ENCODE measurements at places on chromosomes 3 and 15.
A peak's percentile ranks its signal among the peaks of the same experiment; 100 is the strongest.

DNA sequence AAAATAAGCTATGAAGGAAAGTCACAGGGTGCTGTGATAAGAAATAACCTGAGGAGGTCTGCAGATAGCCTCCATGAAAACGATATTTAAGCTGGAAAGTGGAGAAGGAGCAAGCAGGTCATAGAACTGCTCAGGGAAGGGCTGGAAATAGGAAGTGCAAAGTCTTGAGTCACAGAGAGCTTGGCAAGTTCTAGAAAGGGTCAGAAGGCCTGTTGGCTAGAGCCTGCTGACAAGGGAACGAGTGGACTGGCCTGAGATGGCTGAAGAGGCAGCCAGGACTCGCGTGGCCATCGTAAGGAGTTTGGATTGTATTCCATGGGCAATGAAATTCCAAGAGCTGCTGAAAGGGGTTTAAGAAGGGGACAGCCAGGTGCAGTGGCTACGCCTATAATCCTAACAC lies 64.7 kb upstream of the IL12A start:
- no peak for DNase-seq

GRCh38 chr15:39110336-39110735 lies 470.5 kb upstream of the THBS1 start:
- no peak for DNase-seq

- no peak for DNase-seq
Measured at GRCh38 chr15:81547521-81548132, 173.6 kb upstream of the TMC3 start.

DNA sequence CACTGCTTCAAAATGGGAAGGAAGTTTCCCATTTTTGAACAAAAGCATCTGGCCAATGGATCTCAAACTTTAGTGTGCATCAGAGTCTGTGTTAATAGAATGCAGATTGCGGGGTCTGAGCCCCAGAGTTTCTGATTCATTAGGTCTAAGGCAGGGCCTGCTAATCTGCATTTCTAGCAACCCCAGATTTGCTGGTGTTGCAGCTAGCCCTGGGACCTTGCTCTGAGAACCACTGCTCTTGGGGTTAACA lies 30.7 kb upstream of the USP3 start:
- no peak for DNase-seq

- DNase-seq = no peak
Measured at GRCh38 chr3:46861605-46862368, 1.5 kb downstream of the MYL3 start.

DNA sequence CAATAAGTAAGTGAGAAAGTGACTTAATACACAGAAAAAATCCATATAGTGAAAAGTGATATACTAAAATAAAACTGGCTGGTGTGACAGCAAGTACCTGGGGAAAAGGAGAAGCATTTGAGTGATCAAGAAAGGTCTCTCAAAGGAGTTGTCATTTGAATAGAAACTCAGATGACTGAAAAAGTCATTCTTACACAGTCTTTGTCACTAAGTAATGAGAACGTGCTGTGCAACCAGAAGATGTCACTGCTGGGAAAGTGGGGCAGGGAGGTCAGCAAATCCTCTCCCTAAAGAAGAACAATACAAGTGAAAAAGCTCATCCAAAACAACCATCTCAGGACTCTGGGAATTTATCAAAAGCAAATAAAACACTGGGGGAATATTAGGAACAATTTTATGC lies 317.5 kb upstream of the TRIM42 start:
- no peak for DNase-seq

DNA sequence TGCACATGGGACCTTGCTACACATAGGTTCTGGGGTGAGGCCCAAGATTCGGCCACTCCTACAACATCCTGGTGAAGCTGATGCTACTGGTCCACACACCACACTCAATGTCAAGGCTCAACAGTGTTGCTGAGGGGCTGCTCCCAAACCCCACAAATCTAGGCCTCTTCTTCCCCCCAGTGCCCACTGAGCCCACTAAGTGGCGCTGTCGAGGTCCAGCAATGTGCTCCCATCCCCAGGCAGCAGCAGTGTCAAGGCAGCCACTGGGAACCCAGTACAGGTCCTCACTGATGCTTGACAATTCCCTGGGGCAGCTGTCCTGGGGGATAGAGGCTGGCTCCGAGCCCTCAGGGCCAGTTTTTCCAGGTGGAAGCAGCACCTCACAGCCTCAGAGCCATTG lies 21.5 kb downstream of the SCN5A start:
- no peak for DNase-seq

- no peak for DNase-seq
Measured at GRCh38 chr15:34490417-34491193, 53.0 kb upstream of the GOLGA8A start.

- DNase-seq = no peak
Measured at GRCh38 chr3:10444511-10444910, 60.9 kb downstream of the ATP2B2 start.

DNA sequence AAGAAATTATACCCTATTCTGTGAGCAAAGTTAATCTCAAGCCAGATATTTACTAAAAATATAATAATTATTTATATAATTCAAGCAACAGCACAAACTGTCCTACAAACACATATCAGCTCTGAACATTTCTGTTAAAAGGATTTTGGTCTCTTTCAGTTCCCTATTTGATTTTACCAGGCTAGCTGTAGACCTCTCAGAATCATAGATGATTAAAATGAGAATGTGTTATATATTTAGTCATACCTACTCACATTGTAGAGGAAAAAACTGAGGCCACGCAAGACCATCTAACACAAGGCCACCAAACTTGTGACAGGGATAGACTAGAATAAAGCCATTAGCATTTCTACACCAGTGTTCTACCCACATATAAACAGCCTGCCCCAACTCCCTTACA lies 28.5 kb downstream of the ACKR4 start:
- DNase-seq = no peak

DNA sequence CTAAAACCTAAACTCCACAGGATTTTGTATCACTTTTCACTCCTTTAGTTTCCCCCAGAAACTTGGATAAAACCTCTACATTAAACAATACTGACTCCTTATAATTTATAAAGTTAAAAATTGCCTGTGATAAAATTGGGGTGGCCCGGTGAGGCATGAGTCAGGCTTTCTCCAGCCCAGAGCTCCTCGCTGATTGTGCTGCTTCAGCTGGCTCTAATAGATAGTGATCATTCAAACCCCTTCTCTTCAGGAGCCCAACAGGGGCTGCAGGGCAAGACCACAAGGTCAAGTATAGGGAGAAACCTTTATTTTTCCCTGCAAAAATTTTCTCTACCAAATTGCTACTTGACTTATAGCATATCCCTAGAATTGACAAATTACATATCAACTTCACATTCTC lies 308.2 kb downstream of the PLCL2 start:
- DNase-seq = no peak

GRCh38 chr15:85745525-85746150 lies 49.1 kb downstream of the KLHL25 start:
- peak; percentile 17 for DNase-seq

DNA sequence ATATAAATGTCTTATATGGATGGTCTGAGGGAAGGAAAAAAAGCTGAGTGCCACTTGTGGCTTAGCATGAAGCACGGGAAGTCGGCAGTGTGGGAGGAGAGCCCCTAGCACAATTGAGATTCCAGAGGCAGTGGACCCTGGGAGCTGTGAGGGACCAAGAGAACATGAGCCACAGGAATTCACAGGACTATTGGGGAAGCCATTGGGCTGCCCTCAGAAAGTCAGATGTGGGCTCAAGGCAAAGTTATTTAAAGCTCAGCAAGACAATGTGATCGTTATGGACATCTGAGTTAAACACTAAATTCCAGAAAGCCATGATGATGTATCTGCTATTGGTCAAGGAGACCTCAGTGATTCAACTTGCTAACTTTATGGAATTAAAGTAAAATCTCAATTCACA lies 380.8 kb upstream of the IL12A start:
- no peak for DNase-seq

DNA sequence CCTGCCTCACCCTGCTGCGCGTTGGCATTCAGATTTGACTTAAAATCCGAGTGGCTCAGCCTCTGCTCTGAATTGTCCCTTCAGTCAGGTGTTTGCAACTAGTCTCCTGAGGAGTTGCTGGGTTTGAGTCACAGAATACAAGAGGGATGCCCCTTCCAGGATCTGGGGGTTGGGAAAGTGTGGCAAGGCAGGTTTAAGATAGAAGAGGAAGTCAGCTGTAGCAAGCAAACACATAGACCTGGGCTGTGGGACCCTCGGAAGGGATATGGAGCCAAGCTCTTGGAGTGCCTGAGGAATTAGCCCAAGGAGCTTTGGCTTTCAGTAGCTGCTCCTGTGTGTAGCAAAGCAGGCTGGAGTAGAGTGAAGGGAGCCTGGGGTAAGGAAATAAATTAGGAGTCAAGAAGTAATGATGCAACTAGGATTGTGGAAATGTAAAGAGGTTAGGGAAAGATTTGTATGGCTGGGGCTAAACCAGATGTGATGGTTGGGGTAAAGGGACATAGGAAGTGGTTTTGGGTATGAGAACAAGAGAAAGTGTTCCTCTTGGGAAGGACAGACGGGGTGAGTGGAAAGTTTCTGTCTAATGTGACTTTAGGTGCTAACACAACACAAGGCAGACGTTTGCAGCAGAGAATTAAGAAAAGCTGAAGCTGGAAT lies 41.2 kb downstream of the RAB7A start:
- no peak for DNase-seq

- DNase-seq = no peak
Measured at GRCh38 chr3:50521572-50521971, 18.1 kb upstream of the CACNA2D2 start.

DNA sequence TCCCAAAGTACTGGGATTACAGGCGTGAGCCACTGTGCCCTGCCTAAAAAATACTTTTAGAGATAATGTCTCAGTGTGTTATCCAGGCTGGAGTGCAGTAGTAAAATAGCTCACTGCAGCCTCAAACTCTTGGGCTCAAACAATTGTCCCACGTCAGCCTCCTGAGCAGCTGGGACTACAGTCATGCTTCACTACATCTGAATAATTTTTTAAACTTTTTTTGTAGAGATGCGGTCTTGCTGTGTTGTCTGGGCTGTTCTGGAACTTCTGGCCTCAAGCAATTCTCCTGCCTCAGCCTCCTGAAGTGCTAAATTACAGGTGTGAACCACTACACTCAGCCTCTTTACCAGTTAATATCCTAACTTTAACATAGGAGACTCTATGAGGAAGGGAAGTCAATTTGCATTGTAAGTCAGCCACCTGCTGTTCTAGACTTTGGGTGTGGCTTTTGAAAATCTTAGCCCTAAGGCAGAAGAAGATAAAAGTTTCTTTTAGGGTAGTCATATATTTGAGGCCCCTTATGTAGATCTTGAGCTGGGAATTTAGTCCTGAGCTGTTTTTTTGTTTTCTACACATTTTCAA lies 78.2 kb upstream of the RASGRP1 start:
- DNase-seq = no peak

DNA sequence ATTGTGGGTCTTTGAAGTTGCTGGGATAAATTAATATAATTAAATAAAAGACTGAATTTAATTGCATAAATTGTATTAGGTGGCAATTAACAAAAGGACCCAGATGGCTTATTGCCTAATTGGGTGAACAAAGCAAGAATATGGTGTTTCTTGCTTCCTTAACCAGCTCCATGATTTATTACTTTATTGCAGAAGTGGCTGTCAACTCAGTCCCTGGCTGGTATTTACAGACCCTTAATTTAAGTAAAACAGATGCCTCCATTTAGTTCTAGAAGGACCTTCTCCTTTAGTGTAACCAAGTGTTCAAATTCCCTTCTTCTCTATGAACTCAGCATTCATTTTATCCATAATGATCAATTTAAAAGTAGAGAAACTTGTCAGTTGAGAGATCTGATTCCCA lies 35.1 kb downstream of the DPH3 start:
- DNase-seq = no peak

GRCh38 chr3:143436231-143436930 lies 316.8 kb downstream of the CHST2 start:
- no peak for DNase-seq

- DNase-seq = no peak
Measured at GRCh38 chr3:66428733-66429132, 72.1 kb downstream of the LRIG1 start.

- DNase-seq = no peak
Measured at GRCh38 chr3:58261954-58262666, 24.5 kb downstream of the ABHD6 start.

GRCh38 chr15:29805043-29805707 lies 17.1 kb downstream of the TJP1 start:
- no peak for DNase-seq

DNA sequence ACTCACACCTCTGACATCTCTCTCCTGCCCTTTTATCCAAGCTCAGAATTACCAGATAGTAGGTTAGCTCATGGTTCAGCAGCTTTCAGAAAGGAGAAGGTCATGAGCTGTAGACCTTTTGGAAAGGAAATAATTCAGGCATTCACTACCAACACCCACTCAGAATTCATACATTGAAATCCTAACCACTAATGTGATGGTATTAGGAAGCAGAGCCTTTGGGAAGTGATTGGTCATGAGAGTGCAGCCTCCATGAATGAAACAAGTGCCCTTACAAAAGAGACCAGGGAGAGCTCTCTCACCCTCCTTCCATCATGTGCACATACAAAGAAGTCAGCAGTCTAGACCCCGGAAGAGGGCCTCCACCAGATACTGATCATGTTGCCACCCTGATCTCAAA lies 315.8 kb upstream of the CCDC54 start:
- DNase-seq = no peak

- DNase-seq = no peak
Measured at GRCh38 chr3:156463123-156463522, 91.8 kb downstream of the SSR3 start.

GRCh38 chr3:88876724-88877123 lies 230.7 kb upstream of the EPHA3 start:
- DNase-seq = no peak

DNA sequence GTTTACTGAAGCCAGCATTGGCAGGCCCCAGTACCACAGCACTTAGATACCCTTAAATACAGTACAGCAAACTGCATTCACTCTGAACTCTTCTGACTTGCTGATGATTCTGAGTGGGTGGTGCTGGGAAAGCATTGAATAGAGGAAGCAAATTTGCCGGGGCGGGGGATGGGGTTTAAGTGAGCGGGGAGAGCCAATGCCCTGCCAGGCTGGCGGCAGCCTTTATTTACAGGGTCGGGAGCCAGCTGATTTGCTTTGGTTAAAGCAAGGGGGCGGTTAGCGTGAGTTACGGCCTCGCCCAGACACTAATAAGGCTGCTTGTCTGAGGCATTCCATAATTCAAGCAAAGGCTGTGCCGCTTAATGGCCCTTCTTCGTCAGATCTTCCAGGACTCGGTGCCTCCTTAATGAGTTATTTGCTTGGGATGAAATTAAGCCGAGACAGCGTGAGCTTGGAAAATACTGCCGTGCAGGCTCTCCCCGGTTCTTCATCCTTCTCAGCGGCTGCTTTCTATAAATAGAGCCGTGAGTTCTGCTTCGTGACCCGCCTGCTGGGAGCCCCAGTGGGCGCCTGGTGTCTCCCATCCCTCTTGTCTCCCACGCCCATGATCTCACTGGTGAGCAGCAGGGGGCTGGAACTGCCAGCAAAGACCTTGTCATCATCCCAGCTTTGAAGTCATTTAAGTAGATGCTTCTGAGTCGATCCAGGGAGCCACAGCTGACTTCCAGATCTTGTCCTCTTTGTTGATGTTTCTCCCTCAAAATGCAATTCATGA lies 25.8 kb downstream of the SPSB4 start:
- no peak for DNase-seq

Data from activated T-cell treated with anti-CD3 and anti-CD28 coated beads, Interleukin-2, amount 50 U/mL, for 1 hour (primary cell).